Colonic mucosa (tissue), 4 donors: ENCODE measurements at places on chromosomes 2 and 18. TPM values are rescaled to one million over a fixed set of nuclear protein-coding genes. Genes with fewer than 3 reads are reported as not detected.

DNA sequence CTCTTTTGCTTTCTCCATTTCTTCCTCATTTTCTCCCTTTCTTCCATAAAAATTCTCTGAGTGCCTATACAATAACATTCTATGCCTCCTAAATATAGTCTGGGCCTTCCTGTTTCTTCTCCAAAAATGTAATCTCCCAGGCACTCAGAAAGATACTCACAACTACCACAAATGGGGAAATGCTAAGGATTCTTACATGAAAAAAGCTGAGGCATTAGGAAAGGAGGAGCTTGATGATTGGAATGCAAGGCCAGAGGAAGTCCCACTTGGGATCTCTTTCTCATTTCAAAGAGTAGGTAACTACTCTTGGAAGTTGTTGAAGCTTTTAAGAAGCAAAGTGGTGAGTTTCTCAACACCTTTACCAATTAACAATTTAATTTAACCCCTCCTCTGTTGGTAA is 3.4 kb downstream of the VSNL1 start:
- peaks cover 4% of the 10 kb centered on the region for H3K4me1 ChIP-seq
- H3K27me3 ChIP-seq, result no peaks in the 10 kb centered on the region
- peak overlapping the region; percentile 37 for H3K27ac ChIP-seq
- no peak overlapping the region for H3K4me3 ChIP-seq
- no peak for DNase-seq

- H3K27ac ChIP-seq, result no peak overlapping the region
- H3K4me3 ChIP-seq, result no peak overlapping the region
- H3K27me3 ChIP-seq, result no peaks in the 10 kb centered on the region
- no peaks in the 10 kb centered on the region for H3K4me1 ChIP-seq
- DNase-seq, result no peak
Observed at GRCh38 chr18:75829091-75829490, 401.6 kb upstream of the SMIM21 start.

- H3K36me3 ChIP-seq, result no peaks in the 10 kb centered on the region
- DNase-seq, result no peak
- no peak overlapping the region for H3K4me3 ChIP-seq
- H3K27me3 ChIP-seq, result no peaks in the 10 kb centered on the region
Observed at GRCh38 chr2:176237456-176237855, 31.8 kb upstream of the MTX2 start.

- no peaks in the 10 kb centered on the region for H3K4me1 ChIP-seq
- no peak overlapping the region for H3K4me3 ChIP-seq
- H3K27me3 ChIP-seq, result no peaks in the 10 kb centered on the region
Observed at GRCh38 chr2:238131761-238132462, 6.6 kb upstream of the KLHL30 start.

DNA sequence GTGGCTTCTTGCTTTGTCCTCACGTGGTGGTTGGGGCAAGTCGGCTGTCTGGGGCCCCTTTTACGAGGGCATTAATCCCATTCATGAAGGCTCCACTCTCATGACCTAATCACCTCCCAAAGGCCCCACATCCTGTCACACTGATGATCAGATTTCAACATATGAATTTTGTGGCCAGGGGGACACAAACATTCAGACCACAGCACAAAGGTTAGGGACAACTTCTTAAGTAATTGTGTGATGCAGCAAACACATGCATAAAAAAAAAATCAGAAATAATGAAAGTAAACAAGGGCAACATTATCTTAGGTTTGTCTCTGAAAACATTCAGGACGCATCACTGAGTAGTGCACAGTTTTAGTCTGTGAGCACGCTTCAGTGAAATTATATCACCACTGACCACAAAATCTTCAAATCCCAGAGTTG is 54.2 kb upstream of the FRZB start:
- no peaks in the 10 kb centered on the region for H3K4me1 ChIP-seq
- no peak overlapping the region for H3K4me3 ChIP-seq
- H3K36me3 ChIP-seq, result no peaks in the 10 kb centered on the region
- no peak for DNase-seq
- no peaks in the 10 kb centered on the region for H3K27me3 ChIP-seq

Gene PID1
- 40.3 TPM for total RNA-seq

Gene COL6A3
- total RNA-seq, result 28.4 TPM

Gene MTIF2
- total RNA-seq, result 39.1 TPM

- H3K27ac ChIP-seq, result peak overlapping the region; percentile 90
- H3K4me3 ChIP-seq, result peak overlapping the region; percentile 68
- no peaks in the 10 kb centered on the region for H3K36me3 ChIP-seq
- no peaks in the 10 kb centered on the region for H3K27me3 ChIP-seq
Observed at GRCh38 chr2:99140056-99140859, 1.2 kb upstream of the C2orf15 start.

DNA sequence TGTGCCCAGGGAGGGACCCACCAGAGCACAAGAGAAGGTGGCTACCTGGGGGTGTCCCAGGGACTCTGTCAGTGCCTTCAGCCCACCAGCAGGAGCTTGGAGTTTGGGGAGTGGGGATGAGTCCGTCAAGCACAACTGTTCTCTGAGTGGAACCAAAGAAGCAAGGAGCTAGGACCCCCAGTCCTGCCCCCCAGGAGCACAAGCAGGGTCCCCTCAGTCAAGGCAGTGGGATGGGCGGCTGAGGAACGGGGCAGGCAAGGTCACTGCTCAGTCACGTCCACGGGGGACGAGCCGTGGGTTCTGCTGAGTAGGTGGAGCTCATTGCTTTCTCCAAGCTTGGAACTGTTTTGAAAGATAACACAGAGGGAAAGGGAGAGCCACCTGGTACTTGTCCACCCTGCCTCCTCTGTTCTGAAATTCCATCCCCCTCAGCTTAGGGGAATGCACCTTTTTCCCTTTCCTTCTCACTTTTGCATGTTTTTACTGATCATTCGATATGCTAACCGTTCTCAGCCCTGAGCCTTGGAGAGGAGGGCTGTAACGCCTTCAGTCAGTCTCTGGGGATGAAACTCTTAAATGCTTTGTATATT is 14.0 kb downstream of the ITM2C start:
- H3K27me3 ChIP-seq, result no peaks in the 10 kb centered on the region
- H3K27ac ChIP-seq, result peak overlapping the region; percentile 87
- no peak for DNase-seq
- peaks cover 32% of the 10 kb centered on the region for H3K4me1 ChIP-seq
- H3K4me3 ChIP-seq, result no peak overlapping the region

DNA sequence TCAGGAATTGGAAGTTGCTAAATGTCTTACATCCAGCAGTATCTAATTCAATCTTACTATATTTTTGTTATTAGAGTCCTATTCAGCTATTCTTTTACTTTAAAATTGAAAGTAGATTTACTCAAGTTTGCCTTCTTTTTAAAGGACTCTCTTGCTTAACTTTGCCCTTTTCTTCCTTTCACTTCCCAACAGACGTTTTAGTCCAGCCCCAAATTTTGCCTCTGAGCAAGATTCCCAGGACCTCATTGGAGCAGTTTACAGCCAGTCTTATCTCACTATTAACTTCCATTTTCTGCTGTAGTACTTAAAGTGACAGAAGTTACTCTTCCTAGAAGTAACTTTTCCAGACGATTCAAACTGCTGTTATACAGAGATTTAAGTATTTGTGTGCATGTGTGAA is 1.7 kb upstream of the PRKD3 start:
- H3K4me1 ChIP-seq, result no peaks in the 10 kb centered on the region
- no peak overlapping the region for H3K4me3 ChIP-seq
- no peaks in the 10 kb centered on the region for H3K27me3 ChIP-seq
- peak overlapping the region; percentile 81 for H3K27ac ChIP-seq
